ENCODE measurements at places on chromosomes 11 and 22.

DNA sequence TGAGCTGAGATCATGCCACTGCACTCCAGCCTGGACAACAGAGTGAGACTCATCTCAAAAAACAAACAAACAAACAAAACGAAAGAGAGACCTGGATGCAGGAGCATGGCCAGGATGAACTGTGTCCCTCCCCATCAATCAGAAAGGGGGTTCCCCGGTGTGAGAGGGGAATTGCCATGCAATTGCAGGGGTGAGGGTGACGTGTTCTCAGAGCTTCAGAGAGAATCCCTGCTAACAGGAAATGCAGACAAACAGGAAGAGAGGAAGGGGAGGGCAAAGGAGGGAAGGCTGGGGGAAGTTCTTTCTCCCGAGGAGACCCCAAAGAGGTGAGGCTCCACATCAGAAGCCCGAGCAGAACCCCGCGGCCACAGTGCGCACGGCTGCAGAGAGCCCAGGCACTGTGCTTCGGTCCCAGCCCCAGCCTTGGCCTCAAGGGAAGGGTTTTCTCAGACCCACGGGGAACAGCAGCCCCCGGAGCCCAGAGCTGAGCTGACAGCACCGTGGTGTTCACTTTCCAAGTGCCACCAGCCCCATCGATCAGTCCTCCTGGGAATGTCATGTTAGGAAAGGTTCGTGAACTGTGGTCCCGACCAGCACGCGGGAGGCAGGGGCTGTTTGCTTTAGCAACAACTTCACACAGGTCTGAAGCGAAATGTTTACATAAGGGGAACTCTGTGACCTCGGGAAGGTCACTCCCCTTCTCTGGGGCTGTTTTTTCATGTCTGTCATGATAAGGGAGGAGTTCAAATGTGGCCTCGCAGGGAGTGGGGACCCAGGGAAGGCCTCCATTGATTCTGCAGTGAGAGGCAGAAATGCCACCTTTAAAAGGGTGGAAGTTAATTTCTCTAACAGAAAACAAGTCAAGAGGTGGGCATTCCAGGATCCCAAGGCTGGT is 108.0 kb upstream of the ANO1 start:
- no peak for DNase-seq

DNA sequence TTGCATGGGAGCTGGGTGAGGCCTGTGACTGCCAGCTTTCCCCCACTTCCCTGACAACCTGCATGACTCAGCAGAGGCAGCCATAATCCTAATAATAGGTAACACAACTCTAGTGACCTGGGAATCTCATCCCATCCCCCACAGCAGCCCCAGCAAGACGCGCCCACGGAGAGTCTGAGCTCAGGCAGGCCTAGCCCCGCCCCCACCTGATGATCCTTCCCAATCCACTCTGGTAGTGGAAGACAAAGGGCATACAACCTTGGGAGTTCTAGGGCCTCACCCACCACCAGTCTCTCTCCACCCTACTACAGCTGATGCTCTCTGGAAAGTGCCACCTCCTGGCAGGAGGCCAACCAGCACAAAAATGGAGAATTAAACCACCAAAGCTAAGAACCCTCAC is 60.3 kb downstream of the CWF19L2 start:
- DNase-seq = no peak

- peak; percentile 91 for DNase-seq
Observed at GRCh38 chr11:120432056-120433018, 79.2 kb upstream of the GRIK4 start.

DNA sequence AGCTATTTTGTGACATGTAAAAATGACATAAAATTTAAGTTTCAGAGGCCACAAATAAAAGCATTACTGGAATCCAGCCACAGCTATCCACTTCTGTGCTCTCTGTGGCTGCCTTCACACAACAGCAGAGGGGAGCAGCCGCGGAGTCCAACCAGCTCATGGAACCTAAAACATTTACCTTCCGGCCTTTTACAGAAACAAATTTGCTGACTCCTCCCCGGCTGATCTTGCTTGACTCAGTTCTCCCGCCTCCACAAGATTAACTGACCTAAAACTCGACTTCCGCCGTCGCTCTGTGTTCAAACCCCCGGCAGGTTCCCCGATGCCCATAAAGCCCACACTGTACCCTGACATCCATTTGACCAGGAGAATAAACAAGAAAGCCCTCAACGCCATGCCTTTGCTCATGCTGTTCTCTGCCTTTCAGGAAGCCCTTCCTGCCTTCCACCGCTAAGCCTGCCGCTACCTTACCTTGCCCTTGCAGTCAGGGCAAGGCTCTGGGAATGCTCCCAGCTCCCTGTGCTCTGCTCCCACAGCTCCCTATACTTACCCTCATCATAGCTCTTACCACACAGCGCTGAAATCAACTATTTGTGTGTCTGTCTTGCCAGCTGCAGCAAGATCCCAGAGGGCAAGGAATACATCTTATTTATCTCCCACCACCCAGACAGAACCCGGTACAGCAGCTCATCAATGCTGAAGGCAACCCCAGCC is 35.4 kb downstream of the MICAL3 start:
- no peak for DNase-seq

DNA sequence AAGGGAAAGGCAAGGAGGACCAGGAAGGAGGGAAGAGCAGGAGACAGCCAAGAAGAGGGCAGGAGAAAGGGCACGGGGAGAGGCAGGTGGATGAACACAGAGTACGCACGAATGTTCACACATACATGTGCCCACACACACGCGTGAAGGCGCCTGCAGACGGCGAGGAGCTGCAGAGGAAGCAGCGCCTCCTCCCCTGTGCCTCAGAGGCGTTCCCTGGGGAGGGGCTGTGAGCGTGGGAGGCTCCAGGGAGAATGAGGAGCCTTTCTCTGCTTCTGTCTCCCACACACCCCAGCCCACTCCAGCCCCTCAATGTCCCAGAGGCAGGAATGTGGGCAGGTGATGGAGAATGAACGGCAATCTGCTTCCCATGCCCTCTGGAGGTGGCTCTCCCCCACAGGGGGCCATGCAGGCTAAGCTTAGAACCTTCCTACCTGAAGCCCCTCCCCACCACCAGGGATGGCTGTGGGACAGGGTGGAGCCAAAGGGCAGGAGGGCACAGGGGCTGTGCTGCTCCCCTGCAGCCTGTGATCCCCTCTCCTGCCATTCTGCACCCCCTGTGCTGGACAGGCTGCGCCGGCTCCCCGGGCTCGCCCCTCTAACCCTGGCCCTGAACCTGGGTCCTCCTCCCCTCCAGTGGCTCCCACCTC is 25.3 kb downstream of the PPM1F start:
- no peak for DNase-seq

DNA sequence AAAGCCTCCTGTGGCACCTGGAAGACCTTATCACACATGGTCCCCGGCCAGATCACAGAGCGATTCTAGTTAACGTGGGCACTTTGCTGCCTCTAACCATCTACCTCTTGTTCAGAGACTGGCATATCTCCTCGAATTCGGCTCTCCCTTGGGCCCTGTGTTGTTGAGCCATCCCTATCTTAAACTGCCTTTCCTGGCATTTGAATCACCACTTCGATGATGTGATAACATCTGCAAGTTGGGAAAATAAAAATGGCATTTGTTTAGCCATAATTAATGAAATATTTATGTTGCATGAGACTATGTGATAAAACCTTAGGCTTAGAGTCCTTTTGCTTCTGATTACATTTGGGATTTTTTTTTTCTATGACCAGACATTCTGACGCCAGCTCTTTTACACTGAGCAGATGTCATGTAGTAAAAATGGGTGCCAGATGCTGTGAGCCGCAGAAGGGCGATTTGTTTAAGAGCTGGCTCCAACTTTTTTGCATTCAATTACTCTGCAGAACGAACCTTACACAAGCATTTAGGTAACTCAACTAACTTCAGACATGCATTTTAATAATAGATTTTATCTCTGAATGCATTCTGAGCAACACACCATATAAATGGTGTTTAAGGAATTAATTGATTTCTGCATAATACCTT is 58.5 kb upstream of the PARVA start:
- peak; percentile 74 for DNase-seq

DNA sequence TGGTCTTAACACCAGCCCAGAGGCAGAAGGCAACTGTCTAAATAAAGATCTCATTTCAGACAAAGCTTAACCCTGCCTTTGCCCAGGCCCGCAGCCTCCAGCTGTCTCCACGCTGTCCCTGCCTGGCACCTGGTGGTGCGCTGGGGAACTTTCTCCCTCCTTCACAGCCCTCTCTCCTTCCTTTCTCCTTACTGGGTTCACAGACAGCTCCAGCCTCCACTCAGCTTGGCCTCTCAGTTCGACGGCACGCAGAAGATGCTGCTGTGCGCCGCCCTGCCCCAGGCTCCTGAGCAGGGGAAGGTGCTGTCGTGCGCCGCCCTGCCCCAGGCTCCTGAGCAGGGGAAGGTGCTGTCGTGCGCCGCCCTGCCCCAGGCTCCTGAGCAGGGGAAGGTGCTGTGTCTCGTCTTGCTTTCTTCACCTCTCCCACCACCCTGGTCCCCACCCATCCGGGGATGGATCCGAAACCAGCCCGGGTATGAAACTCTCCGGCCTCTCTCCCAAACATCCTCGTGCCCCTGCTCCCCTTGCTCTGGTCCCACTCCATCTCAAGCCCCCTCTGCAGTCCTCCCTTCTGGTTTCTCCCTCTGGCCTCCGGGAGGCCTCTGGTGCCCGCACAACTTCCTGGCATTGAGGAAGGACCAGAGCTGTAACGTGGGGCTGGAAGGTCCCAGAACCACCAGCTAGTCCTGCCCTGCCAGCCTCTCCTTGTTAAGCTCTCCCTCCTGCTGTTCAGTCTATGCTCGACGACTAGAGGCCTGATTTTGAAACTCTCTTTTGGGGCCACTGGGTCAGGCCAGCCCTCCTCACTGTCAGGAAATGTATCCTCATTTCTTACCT is 22.9 kb upstream of the JAM3 start:
- no peak for DNase-seq

DNA sequence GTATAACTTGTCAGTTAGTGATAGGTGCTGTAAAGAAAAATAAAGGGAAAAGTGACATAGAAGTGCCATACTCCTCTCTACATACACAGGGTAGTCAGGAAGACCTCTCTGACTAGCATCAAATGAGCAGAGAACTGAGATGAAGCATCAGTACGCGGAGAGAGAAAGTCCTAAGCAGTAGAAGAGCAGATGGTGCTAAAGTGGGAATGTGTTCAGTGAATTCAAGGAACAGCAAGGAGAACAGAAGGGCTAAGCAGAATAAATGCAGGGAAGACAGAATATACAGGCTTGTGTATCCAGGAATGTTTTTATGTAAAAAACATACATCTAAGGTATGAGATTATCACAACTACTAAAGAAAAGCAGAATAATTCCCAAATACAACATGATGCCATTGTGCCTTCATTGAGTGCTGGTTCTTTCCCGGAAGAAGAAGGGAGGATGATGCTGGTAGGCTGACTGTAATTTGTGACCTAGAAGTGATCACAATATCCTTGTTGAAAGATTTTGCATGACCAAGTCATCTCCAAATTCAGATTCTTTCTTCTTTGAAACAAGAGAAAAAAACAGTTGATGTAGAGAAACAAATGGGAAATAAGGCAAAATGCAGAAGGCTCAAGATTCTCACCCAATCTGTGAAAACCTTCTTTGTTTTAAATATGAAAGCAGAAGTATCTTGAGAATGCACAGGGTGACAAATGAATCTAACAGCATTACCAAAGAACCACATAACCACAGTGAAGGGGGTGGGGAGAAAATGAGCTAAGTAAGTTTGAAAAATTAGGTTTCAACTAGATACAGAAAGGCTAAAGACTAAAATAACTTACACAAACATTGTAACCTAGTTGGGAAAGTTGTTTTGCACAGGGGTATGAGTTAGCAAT is 20.5 kb downstream of the MRE11 start:
- no peak for DNase-seq

DNA sequence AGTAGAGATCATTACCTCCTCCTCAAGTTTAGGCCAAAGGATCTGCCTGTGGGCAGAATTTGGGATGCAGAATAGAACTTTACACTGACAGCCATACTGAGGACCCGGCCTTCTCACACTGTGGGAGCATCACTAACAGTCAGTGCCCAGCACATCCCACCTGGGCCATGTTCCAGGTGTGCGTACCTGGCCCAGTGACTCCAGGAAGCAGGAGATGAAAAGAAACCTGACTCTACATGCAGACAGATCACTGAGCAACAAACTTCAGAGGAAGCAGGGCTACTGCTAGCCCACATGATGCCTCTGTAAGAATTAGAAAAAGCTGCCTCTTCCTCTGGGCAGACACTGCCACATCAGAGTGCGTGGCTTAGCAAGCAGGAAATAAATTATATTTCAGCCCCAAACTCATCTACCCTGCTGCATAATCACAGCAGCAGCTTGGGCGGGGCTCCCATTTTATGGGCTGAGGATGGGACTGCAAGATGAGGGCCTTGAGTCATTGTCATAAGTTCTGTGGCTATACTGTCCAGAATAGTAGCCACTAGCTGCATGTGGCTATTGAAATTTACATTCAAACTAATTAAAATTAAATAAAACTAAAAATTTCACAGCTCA is 6.0 kb upstream of the LMO2 start:
- DNase-seq = no peak

- peak; percentile 13 for DNase-seq
Observed at GRCh38 chr22:20319041-20319744, 667 bp downstream of the DGCR6L start.

DNA sequence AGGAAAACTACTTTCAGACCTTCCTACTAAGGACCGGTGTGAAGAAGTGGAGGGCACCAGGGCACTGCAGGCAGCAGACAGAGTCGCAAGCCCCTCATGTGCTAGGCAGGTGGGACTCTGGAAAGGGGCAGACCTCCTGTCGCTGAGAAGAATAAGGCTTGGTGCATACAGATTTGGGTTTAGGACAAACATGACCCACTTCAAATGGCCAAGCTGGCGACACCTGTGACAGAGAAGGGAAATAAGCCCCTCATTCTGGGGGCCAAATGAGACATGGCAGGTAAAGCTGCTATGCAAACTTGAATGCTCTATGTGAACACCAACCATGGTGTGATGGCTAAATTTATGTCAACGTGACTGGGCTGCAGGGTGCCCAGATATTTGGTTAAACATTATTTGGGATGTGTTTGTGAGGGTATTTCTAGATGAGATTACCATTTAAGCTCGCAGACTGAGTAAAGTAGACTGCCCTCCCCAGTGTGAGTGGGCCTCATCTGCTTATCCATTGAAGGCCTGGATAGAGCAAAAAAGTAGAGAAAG is 112.4 kb upstream of the PITPNB start:
- no peak for DNase-seq

DNA sequence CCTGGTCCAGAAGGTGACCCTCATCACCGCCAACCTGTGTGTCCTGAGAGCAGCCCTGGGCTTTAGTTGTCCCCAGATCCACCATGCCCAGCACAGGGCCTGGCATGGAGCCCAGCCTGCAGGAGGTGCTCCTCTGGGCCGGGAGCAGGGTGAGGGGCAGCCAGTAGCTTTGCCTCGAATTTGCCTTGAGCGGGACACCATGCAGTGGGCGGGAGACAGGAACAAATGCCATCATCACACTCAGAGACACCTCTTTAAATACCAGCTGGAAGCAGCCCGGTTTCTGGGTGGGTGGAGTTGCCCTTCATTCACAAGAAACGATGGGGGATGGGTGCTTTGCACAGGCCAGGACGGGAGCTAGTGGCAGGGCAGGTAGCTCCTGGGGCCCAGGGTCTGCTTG is 19.3 kb downstream of the FLRT1 start:
- DNase-seq = no peak
